Bone marrow (tissue), 2 donors: ENCODE measurements at places on chromosomes 1 and 21.

DNA sequence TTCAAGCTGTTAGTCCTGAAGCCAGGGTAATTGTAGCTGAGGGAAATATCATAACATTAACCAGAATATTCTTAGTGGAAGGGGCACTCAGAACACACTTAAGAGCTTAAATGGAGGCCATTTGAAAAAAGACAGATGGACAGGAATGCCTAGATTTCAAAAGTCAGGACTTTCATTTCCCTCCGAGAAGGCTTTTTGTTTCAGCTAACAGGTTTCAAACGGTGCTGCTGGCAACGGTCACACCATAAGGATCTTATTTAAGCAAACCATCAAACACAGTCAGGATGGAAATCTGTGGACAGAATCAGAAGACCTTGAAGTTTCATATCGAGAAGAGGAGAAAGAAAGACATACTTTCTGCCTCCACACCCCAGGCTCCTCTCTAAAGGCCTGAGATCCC is 70.1 kb downstream of the SLC66A1 start:
- DNase-seq, result no peak

DNA sequence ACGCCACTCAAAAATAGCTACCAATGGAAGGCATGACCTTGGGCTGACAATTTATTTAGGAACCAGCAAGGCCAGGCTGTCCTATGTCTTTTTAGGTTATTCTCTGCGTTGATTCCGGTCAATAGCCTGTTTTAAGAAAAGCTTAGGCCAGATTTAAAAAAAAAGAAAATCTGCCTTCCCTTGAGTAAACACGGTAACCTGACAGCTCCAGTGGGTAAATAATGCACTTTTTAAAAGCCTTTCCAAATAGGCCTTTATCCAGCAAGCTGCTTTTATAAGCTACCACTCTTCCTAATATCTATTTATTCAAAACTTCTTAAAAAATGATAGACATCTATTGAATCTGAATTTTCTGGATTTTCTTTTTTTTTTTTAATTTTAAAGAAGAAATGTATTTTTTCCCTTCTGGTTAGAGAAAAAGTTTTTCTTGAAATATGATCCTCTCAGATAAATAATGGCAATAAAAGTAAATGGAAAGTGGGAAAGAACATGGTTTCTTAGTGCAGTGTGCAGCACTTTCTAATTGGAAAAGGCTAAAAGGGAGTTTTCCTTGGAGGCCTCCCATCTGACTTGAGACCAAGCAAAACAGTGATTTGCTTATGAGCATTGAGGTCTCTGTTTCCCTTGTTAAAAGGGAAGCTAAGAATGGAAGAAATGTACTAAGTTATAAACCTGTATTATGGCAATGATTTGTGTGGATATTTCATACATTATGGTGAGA is 281.0 kb upstream of the RUNX1 start:
- no peak for DNase-seq

GRCh38 chr1:33709783-33710718 is 153.8 kb upstream of the HMGB4 start:
- no peak for DNase-seq

- no peak for DNase-seq
Observed at GRCh38 chr1:63318201-63318979, 4.0 kb upstream of the FOXD3 start.

DNA sequence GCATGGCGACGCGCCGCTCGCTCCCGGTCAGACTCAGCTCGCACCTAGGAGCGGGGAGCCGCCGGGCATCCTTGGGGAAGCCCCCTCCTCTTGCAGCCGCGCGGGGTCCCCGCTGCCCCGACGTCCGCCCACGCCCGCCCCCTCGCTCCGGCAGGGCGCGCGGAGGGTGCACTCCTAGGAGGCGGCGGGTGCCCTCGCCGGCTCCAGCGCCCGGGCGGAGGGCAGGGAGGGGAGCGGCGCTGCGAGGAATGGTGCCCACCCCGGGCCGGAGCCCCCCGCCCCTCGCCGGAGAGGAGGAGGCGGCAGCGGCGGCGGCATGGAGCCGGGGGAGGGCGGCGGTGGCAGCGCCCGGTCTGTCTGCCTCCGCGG is 488 bp downstream of the FAM78B start:
- no peak for DNase-seq

DNA sequence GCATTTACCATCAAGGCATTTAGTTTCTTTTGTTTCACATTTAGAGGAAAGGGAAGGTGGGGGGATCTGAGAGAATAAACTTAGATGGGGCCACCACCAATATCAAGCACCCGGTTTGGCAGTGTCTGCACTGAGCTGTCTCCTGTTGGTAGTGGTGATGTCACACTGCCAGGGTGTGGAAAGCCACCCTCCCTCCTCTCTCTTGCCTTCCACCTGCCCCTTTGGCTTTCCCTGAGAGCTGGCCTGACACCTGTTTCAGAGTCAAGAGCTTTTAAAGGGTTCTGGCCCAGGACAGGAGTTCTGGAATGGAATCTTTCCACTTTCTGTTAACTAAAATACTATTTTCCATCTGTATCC is 13.4 kb downstream of the ATF3 start:
- DNase-seq, result no peak

- no peak for DNase-seq
Observed at GRCh38 chr1:223720971-223721591, 8.7 kb downstream of the CAPN2 start.

DNA sequence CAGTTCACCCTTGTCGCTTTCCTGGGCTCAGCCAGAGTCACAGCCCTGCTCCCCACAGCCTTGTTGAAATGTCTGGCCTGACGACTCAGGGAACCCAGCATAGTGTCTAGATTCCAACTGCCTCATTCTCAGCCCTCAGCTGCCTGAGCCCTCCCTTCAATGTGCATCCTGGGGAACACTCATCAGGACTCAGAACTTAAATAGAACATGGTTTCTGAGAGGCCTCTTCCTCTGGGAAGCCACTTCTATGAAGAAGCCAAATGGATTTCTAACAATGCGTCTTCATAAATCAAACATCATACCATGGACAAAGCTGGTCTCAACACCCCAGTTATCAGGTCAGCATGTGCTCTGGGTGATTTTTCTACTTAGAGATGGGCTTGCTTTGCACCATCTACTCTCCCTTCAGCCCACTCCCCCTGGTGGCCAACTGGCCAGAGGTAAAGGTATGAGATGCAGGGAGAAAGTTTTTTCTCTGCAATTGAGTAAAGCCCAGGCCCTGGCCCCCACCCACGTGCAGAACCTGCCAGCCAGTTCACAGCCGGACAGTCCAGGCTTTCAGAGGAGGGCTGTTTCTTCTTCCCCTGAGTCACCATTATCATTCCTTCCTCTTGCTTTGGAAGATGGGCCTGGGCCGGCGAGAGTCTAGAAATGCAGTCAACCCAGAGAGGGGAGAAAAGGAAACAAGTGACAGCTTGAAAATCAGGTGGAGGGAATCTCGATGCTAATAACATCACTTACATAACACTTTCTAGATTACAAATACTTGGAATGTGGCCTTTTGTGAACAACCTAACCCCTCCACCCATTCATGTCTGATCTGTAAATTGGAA is 32.1 kb downstream of the CD244 start:
- DNase-seq, result no peak

- no peak for DNase-seq
Observed at GRCh38 chr1:3373175-3373574, 81.3 kb upstream of the ARHGEF16 start.

DNA sequence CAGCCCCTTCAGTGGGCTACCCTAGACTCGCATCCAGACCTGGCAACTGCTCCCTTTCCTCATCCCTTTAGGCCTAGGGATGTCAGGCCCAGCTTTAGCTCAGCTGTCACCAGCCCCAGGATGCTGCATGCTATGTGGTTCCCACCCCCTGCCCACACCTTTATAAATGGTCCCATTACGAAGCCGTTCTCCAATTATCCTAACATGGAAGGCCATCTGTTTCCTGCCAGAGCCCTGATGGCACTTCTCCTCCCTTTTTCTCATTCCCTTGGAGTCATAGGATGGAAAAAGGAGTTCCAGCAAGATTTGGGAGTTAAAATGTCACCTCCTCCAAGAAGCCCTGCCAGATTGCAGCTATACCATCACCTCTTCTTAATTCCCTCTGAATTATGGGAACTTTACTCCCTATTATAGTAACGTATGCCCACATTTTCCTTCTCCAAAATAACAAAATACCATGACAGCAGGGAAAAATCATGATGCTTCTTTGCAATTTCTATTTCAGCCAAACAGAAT is 205.0 kb upstream of the GRIK3 start:
- DNase-seq, result no peak

- DNase-seq, result no peak
Observed at GRCh38 chr1:240491156-240491555, 120.8 kb downstream of the GREM2 start.

GRCh38 chr1:184297244-184297750 is 89.5 kb upstream of the C1orf21 start:
- no peak for DNase-seq

DNA sequence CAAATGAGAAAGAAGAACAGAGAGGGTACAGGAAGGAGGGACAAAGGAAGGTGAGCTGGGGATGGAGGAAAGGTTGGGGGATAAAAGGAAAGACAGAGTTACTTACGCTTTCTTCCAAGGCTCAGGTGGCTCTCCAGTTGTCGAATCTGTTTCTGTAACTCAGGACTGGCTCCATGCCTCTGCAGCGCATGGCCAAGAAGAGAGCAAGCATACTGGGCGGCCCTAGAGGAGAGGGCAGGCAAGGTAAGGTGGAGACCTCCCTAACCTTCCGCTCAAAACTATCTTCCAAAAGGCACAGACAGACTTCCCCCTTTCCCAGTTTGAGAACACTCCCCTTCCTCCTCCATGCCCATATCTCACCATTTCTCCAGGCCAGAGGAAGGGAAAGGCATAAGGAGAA is 922 bp downstream of the PEX11B start:
- no peak for DNase-seq

DNA sequence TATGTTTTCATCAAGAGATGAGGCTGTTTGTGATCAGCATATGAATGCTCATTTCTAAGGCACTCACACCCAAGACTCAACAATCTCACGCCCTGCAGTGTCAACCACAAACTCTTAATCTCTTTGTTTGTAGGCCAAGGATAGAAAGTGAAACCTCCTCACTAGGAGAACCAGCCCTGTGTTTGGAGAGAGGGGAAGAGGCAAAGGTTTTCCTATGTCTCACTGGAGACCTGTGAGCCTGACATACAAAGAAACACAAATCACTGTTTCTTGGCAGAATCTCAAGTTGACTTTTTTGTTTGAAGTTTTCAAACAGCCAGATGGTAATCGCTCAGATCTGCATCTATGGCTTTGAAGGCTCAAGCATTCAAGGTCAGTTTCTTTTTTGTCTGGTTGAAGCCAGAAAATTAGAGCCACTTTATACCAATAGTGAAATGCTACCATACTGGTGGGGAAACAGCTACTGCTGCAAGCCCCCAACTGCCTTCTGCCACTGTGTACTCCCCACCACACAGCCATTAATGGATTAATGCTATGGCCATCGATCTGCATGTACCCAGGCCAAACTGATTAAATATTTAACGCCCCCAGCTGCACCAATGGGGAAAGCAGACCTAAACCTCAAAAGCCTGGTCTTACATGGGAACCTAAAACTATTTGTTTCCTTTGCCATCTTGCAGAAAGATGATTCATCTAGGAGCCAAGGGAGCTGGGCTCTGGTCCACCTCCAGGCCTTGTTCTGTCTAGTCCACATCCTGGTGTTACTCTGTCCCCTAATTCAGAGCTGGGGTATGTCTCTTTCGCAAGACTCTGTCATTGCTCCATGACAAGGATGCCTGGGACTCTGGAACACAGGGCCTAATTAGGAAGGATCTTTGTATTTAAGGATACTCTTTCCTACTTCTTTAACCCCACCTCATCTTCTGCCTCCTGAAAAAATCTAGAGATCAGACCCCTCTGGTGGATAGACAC is 16.3 kb downstream of the PDZK1 start:
- no peak for DNase-seq

DNA sequence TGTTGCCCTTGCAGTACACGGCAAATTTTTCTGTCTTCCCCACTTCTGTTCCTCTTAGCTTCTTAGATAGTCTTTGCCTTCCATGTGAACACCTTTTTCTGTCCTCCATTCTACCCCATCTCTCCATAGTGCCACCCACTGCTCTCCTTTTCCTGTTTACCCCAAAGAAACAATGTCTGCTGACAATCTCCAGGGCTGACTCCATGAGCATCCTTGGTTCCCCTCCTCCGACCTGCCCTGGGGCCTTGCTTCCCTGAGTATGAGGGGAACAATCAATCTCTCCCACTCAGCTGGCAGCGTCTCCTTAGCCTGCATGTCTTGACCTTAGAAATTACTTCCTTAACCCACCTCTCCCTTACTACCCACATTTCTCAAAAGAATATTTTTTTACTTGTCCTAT is 12.3 kb upstream of the MYBPHL start:
- DNase-seq, result no peak

GRCh38 chr1:156639601-156640101 is 2.3 kb upstream of the BCAN start:
- no peak for DNase-seq

- DNase-seq, result no peak
Observed at GRCh38 chr1:118244194-118244593, 59.2 kb upstream of the SPAG17 start.

GRCh38 chr1:159175571-159175970 is 4.2 kb downstream of the CADM3 start:
- no peak for DNase-seq

DNA sequence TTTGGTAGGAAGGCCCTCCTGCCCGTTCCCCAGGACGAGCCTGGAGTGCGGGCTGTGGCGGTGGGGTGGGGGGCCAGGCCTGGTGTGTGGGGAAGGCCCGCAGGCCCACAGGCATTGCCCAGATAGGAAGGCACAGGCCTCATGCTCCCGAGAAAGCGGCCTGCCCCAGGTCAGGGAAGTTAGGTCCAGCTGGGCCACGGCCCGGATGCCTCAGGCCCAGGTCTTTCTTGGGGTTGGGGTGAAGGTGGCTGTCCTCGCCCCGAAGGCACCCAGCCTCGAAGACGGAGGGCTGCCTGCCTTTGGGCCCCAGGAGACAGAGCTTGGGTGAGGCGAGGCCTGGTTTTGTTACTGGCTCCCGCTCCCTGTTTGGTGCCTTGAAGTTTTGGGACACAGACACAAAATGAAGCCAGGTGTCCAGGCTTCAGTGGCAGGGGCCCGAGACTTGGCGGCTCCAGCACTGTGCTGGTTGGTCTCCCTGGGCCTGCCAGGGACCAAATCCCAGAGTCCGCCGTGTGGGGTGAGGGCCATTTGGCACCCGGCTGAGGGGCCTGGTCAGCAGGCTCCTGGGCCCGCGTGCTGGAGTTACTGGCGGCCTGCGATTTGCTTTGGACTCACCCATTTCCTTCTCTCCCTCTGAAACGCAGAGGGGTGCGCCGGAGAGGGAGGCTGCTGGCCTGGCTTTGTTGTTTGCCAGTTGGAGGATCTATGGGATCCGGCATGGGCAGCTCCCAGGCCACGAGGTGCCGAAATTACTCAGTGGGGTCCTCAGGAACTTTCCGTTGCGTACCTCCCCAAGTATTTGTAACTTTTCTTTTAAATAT is 2.0 kb downstream of the SKI start:
- no peak for DNase-seq

DNA sequence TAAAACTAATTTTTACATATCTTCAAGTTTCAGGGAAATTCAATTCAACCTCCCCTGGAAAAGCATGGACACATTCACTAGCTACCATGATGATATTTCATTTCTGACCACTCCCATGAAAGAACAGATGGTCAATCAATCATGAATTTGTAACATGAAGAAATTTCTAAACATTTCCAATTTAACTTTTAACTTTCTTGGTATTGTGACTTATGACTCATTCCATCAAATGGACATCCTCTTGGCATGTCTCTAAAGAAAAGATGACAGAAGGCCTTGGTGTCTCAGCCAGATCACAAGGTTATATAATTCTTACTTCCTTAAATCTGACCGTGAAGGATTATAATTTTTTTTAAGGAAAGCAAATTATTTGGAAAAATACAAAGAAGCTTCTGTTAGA is 10.5 kb upstream of the MCOLN3 start:
- no peak for DNase-seq
